ENCODE measurements at places on chromosomes 6 and 20. TPM values are rescaled to one million over a fixed set of nuclear protein-coding genes. Genes with fewer than 3 reads are reported as not detected.

GRCh38 chr6:44629636-44630035 lies 242.1 kb downstream of the CDC5L start:
- no peak for DNase-seq

GRCh38 chr6:35388772-35389352 lies 46.5 kb downstream of the PPARD start:
- no peak for DNase-seq

GRCh38 chr6:135265278-135265677 lies 84.2 kb downstream of the MYB start:
- no peak for DNase-seq

- DNase-seq: peak; percentile 18
Observed at GRCh38 chr6:131636880-131637792, at the start of gene ENPP3. Gene ENPP3 (plus strand): TSS chr6:131637302. CDS start chr6:131637385, 83 bp downstream.

- DNase-seq: peak; percentile 49
Observed at GRCh38 chr6:57262901-57263694, 41.0 kb upstream of the RAB23 start.

DNA sequence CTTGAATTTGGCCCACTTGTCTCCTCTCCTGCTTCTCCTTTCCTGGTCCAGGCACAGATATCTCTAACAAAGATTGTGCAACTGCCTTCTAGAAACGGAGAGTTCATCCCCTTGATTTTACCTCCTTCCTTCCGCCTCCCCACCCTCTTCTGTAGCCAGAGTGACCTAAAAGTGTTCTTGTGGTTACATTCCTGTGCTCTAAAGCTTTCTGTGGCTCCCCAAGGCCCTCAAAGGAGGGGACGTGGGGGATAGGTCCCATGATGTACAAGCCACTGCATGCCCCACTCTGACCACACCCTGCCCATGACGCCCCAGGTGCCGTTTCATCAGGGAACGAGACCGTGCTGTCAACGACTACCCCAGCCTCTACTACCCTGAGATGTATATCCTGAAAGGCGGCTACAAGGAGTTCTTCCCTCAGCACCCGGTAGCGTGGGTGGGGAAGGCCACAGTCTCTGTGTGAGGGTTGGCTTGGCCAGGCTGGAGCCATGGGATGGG lies 8.2 kb downstream of the CDC25B start:
- DNase-seq: peak; percentile 72

DNA sequence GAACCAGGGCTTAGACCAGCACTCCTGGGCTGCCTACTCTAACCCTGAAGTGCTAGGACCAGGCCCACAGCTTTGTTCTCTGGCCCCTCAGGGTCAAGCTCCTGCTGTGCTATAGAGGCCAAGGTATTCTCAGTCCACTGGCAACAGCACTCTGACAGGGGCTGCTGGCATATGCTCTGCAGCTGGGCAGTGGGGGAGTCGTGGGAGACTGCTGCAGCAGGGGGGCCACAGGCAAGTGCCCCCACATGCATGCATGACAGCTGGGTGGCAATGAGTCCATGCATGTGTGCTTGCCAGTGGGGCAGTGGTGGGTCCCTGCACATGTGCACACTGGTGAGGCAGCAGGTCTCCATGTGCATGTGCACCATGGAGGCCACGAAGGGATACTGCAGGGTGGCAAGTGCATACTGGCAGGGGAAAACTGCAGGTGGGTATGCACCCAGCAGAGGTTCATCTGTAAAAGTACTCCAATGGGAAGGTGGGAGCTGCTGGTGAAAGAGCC lies 364.9 kb upstream of the IRAK1BP1 start:
- DNase-seq: no peak

GRCh38 chr20:46014517-46015396 lies 6.0 kb downstream of the MMP9 start:
- DNase-seq: no peak

- DNase-seq: no peak
Observed at GRCh38 chr20:62134735-62135231, 8.4 kb downstream of the PSMA7 start.

GRCh38 chr6:111339294-111339693 lies 143.7 kb downstream of the REV3L start:
- no peak for DNase-seq

GRCh38 chr6:166168616-166169548 lies 1.2 kb upstream of the TBXT start:
- DNase-seq: no peak

GRCh38 chr20:18928626-18929025 lies 115.0 kb downstream of the SCP2D1 start:
- no peak for DNase-seq

DNA sequence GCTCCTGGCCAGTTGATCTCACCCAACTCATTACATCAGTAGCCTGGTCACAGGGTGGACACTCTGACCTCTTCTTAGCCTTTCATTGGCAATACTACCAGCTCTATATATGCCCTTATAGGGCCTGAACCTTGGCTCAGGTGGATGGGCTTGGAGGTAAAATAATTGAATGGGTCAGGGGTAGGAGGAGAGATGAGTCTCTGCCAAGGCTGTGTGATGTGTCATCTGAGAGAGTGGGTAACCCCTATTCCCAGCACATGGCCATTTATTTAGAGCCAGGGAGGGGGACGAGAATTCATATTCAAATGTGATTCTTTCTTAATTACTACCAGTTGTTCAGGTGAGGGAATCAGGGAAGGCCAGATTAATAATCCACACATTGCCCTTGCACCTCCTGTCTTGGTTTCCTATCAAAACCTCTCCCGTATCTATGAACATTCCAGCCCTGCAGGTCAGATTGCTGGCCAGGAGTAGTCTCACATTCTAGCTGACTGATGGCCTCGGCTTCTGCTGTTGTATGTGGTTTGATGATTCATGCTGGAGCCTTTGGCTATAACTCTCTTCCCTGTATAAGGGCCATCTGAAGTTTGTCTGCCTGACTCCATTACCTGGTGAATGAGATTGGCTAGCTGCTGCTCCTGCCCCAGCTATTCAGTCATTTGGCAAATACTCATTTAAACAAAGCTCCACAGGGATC lies 13.4 kb downstream of the C20orf173 start:
- DNase-seq: peak; percentile 88

GRCh38 chr6:43222418-43223059 lies 6.7 kb downstream of the DNPH1 start:
- no peak for DNase-seq

GRCh38 chr6:130969791-130970491 lies 93.1 kb downstream of the EPB41L2 start:
- peak; percentile 8 for DNase-seq

DNA sequence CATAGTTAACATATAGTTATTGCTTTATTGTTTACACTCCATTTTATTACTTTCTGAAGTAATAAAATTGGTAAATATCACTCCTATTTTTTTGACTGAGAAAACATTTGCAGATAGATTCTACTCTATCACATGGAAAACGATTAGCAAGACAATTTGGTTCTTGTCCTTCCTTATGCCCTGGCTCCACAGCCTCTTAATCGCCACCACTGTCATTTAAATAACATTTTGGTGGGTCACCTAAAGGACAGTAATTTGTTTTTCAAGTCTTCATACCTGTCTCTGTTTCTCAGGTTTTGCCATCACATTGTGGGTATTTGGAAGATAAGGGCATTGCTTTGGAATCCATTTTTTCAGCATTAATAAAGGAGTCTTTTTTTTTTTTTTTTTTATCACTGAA lies 521.5 kb upstream of the IRAK1BP1 start:
- DNase-seq: no peak

GRCh38 chr6:72894091-72894490 lies 272.2 kb downstream of the KCNQ5 start:
- peak; percentile 82 for DNase-seq

DNA sequence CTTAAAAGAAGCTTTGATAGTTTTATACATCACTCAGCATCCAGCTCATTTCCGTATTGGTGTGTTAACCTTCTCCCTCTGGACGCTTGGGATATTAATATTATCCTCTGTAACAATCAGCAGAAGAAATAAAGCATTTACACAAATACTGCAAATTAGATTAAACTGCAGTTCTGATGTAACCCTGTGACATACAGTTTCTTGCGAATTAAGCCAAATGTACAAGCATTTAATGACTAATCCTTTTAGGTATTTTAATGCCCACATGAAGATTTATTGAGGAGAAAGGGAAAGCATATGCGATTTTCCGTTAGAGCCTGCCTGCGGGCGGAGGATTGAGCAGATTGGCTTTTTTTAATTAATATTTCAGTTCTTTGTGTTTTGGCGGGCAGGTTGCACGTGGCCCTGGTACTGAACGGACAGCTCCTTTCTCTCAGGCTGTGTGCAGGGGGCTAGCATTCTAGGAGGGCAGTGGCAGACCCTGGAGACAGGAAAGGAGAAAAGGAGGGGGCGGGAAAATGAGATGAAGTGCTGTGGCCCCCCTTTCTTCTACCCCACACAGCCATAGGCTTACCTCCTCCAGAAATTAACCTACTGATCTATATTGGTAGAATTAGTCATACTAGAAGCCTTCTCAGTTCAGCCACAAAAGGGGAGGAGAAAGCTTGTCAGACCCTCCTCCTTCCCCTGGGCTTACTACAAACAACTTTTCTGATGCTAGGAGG lies 14.1 kb upstream of the TFAP2D start:
- DNase-seq: peak; percentile 1

Gene EDN3
- total RNA-seq: not detected

Gene MROH8
- total RNA-seq: 0.13 TPM

Gene SNRPB2
- total RNA-seq: 47.7 TPM

Gene SOX4
- 36.6 TPM for total RNA-seq

Gene MEI4
- total RNA-seq: not detected

Data from bronchial epithelial cell (primary cell).